ENCODE measurements at places on chromosomes 16 and 17.

GRCh38 chr17:81484195-81484979 is 28.2 kb downstream of the ACTG1 start:
- peak; percentile 88 for DNase-seq

- DNase-seq: peak; percentile 7
These were observed 26.8 kb downstream of the GAS7 start for GRCh38 chr17:10171581-10171981.

DNA sequence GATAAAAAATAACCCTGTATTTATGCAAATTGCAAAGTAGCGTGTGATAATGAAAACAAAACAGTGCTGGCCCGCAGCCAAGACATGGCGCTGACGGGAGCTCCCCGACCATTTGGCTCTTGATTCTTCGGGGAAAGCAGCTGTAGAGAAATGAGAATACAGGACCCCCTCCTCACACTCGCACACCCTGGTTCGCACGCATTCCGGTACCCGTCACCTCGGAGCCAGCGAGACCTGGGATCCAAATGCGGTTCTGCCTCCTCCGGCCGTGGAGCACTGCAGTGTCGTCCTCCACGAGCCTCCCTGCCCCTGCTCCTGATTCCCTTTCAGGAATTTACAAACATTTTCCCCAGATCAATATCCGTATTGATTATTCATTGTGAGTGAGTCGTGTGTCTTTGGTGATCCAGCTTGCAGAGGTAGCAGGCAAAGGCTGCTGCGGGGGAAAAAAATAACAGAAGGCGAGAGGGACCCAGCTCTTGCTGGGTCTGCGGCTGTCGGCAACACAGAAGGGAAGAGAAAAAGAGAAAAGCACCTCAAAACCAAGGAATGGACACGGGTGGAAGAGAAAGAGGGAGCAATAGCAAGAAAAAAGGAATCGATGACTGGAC is 184.1 kb upstream of the ZFHX3 start:
- DNase-seq: no peak

GRCh38 chr17:2580661-2581060 is 12.8 kb upstream of the PAFAH1B1 start:
- no peak for DNase-seq

GRCh38 chr16:84879569-84880487 is 60.0 kb downstream of the CRISPLD2 start:
- DNase-seq: no peak

Measured in activated CD4-positive, alpha-beta T cell treated with anti-CD3 and anti-CD28 coated beads, Interleukin-2, amount 10 ng/mL, durations not matched to agents 7 days and 5 days (primary cell).